ENCODE measurements at places on chromosomes 5 and 9.

DNA sequence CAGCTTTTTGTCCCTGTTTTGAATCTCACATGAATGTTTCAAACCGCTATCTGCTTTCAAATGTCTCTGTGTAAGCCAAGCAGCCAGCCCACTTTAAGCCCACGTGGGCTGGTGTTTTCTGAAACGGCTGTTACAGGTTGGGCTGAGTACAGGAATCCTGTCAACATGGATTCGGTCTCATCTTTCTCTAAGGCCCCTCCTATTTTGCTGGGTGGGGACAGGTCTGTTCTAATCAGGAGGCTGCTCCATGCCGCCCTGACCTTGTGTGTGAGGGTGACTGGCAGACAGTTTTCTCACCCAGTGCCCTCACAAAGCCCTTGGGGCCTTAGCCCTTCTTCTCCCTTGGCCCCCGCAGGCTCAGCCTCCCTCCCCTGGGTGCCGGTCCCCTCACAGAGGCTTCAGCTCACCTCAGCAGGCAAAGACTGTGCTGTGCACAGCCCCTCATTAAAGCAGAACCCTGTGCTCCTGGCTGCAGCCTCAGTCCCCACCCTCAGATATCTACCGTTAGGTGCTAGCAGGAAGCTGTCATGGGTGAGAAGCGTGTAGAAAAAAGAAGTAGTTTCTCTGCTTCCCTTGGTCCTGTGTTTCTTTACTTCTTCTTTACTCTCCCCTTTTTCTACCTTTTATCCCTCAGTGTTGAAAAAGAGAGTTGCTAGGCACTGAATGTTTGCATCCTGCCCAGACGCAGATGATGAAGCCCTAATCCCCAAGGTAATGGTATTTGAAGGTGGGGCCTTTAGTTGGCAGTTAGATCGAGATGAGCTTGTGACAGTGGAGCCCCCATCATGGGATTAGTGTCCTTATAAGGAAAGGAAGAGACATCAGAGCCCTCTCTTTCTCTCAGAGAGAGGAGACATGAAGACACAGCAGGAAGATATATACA lies 205.7 kb downstream of the ADAMTS12 start:
- DNase-seq, result no peak

GRCh38 chr9:95724253-95724991 lies 151.1 kb upstream of the ERCC6L2 start:
- peak; percentile 51 for DNase-seq

DNA sequence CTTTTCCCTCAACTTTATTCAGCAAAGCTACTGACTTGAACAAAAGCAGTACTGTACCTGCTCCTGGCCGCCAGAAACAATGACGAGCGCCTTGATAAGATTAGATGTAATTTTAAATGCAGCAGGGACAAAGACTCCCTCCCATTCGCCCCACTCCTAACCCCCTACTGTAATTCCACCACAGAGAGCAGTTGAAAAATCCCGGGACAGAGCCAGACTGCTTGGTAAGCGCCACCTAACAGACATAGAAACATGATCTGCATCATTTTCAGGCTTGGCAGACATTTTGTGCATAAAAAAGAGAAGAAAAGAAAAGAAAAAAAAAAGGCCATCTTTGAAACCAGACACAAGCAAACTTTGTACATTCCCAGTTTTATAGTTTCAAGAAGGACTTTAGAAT lies 81.9 kb downstream of the ISL1 start:
- DNase-seq, result no peak

DNA sequence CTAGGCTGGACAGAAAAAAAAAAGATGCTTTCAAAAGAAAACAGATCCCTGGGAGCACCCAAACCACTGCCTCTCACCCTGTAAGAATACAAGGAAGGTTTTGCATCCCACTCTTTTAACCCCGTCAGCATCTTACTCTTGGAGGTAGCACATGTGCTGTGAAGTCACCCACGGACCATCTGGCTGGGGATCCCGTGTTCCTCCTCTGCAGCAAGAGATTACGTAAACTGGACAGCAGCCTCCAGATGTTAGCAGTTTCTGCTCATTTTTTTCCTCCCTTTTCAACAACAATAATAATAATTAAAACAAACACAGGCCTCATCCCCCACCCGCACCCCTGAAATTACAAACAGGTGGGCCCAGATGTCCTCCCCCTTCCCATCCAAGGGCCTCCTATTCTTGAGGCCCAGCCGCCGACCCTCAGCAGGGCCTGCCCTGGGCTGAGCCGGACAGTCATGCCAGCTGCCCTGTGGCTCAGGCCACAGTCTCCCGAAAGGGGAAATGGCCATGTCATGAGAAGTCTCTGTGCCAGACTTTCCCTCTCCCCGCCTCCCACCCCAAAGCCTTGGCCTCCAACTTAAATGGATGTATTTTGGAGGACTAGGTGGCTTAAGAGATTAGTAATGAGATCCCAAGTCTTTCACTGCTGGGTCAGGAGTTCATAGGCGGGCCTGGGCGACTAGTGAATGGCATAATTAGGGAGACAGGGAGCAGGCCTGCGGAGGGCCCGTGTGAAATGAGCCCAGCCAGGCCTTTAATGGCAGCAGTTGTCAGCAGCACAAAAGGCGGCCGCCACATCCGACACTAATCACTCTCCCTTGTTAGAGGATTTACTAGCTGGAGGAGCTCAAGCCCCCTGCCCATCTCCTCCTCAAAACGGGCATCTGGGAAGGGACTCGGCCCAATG lies 165.1 kb downstream of the PAPPA start:
- no peak for DNase-seq

DNA sequence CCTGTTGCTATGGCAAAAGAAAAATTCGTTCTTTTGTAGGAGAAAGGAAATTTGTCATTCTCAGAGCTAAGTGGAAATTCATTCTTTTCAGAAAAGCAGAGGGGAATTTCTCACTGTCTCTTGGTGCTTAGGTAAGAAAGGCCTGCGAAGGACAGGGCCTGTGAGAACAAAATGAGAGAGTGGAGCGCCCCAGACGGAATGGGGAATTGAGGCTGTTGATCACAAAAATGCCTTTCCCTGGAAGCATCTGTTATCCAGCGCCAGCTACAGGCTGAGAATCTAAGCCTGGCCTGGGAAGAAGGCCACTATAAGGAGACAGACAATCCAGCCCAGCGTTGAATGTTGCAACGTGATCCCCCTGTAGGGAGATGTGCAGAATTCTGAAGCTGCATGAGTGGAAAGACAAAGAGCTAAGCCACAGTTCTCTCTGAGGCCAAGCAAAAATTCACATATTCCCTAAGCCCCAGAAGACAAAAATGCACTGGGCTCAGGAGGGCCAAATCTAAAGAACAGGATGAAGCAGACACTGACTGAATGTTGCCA lies 44.8 kb upstream of the CLK4 start:
- no peak for DNase-seq

DNA sequence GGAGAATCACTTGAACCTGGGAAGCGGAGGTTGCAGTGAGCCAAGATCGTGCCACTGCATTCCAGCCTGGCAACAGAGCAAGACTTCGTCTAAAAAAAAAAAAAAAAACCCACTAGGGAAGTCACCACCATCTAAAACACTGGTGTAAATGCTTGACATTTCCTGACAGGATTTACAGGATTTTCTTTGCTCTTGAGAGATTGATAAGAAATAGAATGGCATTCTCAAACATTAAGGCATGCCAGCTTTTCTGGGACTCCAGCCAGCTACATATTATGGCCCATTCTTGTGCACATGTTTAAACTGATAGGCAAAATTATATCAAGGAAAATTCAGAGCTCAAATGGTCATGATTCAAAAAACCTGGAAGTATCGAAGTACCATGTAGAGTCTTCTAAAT lies 28.7 kb downstream of the GTF3C4 start:
- DNase-seq, result no peak

DNA sequence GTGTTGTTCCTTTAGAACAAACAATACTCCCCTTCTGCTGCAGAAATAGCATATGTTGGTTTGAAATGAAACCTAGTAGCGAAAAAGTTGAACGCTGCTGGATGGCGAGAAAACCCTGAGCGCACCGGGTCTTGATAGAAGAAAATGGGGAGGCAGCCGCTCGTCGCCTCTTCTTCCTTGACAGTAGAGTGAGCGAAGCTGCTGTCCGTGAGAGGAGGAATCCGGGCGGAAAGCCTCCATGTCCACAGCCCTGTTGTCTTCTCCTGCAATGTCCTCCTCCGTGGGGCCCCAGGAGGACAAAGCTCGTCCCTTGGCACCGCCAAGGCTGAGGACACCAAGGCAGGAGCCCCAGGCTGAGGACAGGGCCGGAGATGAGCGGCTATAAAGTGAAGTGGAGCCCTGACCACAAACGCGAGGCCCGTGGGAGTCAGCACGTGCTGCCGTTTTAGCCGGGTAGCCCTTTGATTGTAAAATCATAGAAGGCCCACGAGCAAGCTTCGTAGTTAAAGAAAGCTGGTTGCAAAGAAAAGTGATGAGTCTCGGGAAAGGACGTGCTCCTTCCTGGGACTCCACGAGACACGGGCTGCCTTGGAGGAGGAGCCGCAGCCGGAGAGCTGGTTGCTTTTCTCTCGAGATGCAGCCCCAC lies 35.6 kb downstream of the MRPL36 start:
- DNase-seq, result no peak

- DNase-seq, result no peak
These were observed 307.9 kb downstream of the SPOCK1 start for GRCh38 chr5:137191179-137191578.

GRCh38 chr5:108078345-108078744 lies 303.6 kb downstream of the FBXL17 start:
- DNase-seq, result no peak

DNA sequence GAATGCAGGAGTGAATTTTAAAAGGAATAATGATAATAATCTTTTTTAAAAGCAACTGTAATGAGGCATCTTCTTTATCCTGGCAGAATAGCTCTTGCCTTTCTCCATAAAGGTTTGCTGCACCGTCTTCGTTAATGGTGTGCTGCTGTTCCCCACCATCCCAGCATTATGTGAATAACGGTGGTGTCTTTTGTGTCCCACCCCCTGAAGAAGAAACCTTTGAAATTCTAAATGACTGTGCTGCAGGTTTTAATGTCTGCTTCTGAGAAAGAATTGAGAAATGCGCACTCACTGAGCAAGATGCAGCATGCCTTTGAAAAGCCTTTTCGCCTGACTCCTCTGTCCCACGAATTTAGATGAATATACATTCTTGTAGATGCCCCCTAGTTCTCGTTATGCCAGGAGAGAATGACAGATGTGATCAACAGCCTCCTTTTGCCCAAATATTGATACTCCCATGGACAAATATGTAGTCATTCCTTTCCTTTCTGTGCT lies 246.1 kb upstream of the ZNF462 start:
- no peak for DNase-seq

GRCh38 chr9:135282808-135283207 lies 195.3 kb downstream of the OLFM1 start:
- DNase-seq, result no peak

DNA sequence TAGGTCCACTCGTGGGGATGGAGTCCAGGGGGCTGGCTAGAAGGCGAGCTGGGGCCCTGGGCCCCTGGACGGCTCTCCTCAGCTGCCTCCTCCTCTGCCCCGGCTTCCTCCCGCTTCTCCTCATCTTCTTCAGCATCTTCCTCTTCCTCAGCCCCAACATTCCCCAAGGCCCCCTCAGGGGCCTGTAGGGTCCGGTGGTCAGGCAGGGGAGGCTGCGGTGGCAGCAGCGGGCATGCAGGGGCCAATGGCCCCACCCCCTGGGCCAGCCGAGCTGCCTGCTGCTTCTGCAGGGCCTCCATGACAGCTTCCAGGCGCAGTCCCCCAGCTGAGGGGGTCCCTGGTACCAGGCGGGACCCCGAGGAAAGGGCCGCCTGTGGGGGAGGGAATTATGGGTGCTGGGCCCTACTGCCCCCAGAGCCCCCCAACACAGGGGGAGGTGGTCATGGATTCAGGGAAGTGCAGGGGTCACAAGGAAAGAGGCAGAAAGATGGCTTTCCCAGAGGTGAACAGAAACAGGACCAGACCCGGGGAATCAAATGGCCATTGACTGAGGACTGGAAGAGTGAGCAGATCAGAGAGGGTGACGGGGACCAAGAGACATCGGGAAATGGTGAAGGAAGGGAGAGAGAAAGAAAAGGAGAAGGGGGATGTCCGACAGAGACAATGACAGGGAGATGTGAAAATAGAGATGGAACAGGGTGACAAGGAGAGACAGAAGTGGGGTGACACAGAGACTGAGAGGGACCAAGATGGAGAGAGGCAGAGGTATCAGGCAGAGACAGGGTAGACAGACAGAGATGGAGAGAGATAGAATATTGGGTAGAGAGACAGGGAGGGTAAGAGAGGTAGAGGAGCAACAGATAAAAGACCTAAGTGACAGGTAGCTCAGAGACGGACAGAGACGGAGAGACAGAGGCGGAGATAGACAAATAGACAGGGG lies 880 bp downstream of the ARID3C start:
- DNase-seq, result no peak

GRCh38 chr9:129932303-129933151 lies 97.3 kb downstream of the USP20 start:
- DNase-seq, result no peak

DNA sequence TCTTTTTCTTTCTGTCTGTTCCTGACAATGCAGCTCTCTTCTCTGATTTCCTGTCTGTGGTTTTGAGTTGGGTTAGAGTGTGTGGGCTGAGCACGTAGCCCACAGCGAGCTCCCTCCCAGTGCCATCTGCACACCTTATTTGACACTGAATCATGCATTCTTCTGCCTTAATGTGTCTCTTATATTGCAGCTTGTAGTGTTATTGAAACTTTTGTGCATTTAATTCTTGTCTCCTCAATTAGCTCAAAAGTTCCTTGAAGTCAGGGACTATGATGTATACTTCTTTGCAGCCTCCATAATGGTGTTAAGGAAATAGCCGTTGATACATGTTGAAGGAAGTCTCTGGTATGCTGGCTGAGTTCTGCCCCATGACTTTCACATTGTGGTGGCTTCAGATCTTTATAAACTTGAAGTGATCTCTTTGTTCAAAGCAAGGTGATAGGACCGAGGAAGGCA lies 576.2 kb upstream of the CLINT1 start:
- peak; percentile 0 for DNase-seq

GRCh38 chr5:79954620-79955019 lies 36.4 kb downstream of the MTX3 start:
- DNase-seq, result no peak

GRCh38 chr5:124628721-124629596 lies 117.5 kb downstream of the ZNF608 start:
- no peak for DNase-seq

GRCh38 chr9:34612788-34613390 lies 992 bp upstream of the RPP25L start:
- peak; percentile 63 for DNase-seq

GRCh38 chr9:72315089-72315509 lies 49.9 kb downstream of the ZFAND5 start:
- DNase-seq, result no peak

- DNase-seq, result no peak
These were observed 66.2 kb downstream of the ARHGEF28 start for GRCh38 chr5:73692166-73692640.

- DNase-seq, result peak; percentile 21
These were observed 72.8 kb downstream of the MED27 start for GRCh38 chr9:132006677-132007370.

DNA sequence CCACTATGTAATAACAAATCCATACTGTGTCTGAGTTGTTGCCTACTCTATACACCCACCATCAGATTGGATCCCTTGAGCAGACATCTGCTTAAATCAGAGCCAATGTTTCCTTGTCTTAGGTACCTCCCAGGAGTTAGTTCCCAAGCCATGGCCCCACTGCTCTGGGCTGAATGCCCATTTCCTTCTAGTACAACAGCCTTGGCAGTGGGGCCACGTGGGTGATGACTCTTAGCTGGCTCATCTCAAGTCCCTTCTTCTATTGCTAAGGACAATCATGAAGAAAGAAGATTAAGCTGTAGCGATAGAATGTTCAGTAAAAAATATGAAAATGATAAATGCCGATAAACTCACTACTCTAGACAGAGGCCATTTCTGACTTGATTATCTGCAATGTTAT lies 16.6 kb downstream of the PTGR1 start:
- DNase-seq, result no peak

GRCh38 chr5:142304013-142304701 lies 20.7 kb downstream of the SPRY4 start:
- DNase-seq, result no peak

GRCh38 chr5:73045623-73046022 lies 74.8 kb upstream of the TMEM171 start:
- DNase-seq, result no peak

Data from activated T-cell treated with anti-CD3 and anti-CD28 coated beads for 24 hours (primary cell).